Activated CD4-positive, alpha-beta T cell treated with anti-CD3 and anti-CD28 coated beads, Interleukin-2, amount 50 U/mL, for 1 hour (primary cell): ENCODE measurements at places on chromosomes 1 and 21.

DNA sequence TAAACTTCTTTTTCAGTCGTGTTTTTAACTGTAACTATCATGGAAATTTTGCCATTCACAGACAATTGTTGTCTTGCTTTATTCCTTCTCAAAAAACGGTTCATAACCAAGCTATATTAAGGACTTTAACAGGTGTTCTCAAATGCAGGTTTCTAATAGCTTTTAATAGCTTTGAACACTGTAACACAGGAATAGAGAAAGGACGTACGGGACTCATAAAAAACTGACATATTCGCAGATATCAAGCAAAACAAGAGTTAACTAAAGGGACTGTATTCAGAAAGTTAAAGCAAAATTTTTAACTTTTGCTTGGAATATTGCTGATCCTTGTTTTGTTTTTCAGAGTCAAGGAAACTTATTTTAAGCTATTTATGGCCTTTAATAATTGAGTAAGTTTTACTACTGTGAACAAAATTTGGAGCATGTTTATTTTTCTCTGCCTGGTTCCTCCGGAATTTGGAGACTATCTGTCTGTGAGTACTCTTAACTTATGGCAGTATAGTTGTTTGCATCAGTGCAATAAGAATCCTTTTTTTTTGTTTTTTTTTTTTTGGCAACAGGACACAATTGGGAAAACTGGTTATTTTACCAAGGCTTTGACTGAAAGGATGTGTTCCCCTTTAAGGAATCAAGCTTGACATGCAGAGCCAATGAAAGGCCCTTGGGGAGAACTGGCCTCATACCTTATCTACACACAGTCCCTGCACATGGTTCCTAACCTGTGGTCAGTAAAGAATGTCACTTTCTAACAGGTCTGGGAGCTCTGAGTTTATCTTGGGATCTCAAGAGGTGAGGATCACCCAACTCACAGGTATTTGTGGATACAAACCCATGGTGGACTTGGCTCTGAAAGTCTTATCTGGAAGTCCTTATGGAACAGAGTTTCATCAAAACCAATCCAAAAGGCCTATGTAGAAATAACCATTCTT is 5.8 kb upstream of the CD46 start:
- DNase-seq = no peak

DNA sequence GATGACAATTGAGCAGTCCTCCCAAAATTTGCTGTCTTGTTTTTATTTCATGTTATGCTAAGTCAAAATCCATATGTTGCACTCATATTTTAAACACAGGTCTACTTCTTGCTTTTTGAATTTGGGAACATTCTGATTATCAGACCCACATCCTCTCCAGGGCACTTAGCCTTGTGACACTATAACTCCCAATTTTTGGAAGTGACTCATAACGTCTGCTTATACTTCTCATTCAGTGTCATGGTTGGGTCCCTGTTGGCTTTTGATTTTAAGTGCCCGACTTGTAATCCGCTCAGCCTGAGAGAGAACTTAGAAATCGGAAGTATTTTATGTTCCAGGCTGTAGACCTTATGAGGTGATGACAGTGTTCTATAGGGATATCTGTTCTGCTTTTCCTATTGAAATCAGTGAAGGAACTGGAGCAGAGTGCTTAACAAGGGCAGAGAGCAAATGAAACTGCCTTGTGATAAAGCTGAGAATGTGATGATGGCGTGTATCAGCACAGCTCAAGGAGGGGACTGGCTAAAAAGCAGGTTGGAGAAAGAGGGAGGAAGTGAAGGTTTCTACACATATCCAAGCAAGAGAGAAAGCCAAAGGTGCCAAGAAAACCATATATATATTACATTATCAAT is 136.0 kb downstream of the HLX start:
- DNase-seq = no peak

DNA sequence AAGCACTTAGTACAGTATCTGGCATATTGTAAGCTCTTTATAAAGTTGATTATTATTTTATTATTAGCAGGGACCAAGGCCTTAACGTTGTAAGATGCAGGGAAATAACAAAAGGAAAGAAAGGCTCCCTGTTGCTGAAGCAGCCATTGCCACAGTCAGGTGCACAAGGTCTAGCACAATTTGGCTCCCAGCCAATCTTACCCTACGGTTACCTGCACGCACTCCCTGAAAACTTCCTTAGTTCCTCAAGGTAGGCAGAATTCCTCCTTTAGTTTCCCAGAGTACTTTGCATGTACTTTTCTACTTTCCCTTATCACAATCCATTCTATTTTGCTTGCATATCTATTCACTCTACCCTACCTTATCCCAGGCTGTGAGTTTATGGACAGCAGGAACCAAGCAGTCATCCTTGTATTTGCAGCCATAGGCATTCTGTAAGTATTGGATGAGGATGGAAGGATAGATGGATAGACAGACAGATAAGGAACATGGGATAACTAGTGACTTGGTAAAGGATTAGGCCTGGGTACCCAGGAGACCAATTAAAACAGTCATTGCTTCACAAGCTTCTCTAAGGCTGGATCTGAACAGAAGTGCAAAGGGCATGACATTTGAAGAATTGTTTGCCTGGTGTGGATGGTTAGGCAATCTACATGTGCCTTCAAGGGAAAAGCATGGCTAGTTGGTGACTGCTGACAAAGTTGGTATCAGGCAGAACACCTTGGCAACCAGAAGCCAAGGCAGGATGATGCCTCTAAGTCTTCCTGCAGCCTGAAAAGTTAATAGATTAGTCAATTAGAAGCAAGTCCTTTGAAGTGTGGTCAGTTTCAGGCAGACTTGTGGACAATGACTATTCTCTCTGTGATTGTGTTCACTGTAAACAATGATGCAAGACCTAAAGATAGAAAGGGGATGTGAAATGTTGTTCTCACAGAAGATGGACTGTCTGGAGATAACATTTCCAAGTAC is 20.8 kb upstream of the JAK1 start:
- no peak for DNase-seq

DNA sequence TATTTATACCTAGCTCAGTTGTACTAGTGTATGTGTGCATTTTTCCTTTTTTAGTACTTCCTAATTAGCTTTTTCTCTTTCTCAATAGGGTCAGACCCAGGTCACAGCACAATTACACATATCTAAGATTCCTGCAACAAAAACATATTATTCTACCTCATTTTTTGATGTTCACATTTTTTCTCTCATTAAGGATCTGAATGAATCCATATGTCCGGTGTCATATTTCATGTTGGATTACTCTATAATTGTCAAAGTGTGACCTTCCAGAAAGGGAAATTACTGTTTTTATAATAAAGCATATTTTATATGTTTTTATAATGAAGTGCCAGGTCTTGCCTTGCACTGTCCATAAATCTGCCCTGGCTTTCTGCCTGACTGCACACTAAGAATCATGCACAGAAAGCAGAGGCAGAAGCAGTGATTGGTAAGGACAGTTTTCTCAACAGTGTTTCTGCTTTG is 143.7 kb downstream of the KCNT2 start:
- DNase-seq = no peak

DNA sequence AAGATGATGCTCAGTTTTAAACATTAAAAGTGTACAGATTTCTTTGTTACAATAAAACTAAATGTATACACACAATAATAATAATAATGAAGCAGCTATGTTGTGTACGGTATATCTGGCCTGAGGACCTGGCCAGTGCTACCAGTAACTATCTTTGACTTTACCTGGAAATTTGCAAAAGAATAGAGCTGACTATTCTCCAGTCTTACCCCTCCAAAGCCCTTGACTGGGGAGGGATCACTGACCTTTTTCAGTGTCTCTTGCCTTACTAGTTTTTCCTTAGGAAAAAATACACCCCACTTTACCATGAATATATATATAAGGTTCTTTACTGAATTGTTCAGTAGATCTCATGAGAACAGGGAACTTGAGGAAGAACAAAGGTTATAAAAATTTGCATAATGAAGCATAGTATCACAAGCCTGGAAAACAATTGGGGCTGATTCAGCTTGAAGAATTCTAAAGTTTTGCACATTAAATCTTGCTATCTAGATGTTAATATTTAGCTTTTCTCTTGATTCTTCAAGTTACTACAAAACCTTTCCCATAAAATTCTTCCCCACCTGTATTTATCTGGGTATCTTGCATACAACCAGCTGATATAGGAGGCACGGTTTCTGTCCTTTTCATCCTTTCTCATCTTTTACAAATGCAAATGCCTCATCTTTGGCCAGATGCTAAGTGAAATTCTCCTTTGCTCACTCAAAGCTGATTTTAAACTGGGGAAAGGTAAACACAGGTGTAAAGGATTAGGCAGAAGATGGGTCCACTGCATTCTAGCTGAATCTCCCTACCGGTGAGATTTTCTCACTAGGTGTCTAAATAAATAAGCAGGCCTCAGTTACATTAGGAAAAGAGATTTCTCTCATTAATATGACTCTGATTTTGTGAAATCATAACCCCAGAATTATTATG is 25.0 kb upstream of the SLAMF1 start:
- DNase-seq = no peak

DNA sequence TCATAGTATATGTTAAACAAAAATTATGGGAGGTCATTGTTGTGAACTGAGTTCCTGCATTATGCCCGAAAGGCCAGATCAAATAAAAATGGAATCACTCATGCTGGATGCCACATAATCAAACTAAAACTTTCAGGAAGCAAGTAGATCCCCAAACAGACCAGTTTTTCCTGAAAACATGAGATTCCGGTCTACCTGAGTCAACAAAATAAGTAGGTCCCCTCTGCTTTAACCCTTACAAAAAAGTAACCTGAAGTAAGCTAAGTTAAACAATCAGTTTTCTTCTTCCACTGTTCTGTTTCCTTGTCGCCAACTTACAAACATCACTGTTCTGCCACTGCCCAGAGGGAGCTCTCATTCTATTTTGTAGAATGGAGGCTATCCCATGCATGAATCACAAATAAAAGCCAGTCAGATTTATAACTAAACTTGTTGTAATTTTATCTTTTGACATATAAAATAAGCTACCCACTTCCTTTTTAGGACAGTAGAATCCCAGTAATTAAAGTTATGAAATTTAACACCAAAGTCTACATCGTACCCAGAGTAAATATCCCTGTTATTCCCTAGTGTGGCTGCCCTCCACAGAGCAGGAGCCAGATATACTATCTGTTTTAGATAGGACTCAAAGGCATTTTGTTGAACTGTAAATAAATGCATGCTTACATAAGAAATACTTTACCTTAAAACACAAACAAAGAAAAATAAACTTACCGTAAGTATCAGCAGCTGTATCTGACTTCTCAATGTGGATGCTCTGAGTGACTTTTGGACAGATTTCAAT is 149.4 kb downstream of the TIAM1 start:
- no peak for DNase-seq

- DNase-seq = no peak
Measured at GRCh38 chr1:171784784-171785183, 3.3 kb downstream of the METTL13 start.

- DNase-seq = no peak
Measured at GRCh38 chr1:8571200-8571984, 246.0 kb downstream of the RERE start.

- DNase-seq = no peak
Measured at GRCh38 chr1:83717785-83718184, 281.1 kb downstream of the TTLL7 start.

DNA sequence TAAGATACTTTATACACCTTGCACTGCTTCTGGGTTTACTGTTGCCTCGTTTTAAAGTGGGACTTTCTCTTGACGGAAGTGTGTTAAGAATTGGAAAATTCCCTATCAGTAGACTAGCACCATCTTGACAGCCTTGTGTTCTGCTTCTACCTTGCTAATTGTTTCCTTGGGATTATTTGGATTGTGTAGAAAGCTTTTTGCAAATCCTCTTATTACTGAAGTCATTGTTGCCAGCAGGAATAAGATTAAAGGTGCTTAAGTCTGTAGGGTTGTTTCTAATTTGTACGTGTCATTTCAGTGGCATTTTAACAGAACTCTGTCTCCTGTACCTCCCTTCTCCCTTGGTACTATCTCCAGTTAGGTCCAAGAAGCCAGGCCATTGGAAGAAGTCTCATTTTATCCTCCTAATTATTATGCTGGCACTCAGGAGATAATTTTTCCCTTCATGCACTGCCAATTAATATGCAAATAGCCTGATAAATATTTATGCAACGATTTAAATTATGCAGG is 107.7 kb downstream of the POU2F1 start:
- DNase-seq = no peak

- DNase-seq = no peak
Measured at GRCh38 chr21:18153063-18153462, 91.6 kb upstream of the CHODL start.

- no peak for DNase-seq
Measured at GRCh38 chr1:89725011-89725370, 92.1 kb downstream of the LRRC8C start.

DNA sequence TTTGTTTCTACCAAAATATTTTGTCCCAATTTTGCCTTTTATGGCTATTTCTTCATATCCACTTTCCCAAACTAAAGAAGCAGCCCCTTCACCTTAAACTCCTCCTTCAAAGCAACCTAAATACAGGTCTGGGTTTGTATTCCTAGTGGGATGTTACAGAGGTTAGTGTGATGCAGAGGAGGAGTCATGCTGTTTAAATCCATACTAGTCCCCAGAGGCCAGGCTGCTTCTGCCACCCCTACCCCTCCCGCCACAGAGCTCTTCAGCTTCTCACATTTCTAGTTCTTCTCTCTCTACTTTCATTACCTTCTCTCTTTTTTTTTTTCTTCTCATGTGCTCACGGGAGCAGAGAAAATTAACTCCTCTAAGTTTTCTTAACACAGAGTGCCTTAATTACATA is 29.3 kb downstream of the SELL start:
- DNase-seq = no peak

DNA sequence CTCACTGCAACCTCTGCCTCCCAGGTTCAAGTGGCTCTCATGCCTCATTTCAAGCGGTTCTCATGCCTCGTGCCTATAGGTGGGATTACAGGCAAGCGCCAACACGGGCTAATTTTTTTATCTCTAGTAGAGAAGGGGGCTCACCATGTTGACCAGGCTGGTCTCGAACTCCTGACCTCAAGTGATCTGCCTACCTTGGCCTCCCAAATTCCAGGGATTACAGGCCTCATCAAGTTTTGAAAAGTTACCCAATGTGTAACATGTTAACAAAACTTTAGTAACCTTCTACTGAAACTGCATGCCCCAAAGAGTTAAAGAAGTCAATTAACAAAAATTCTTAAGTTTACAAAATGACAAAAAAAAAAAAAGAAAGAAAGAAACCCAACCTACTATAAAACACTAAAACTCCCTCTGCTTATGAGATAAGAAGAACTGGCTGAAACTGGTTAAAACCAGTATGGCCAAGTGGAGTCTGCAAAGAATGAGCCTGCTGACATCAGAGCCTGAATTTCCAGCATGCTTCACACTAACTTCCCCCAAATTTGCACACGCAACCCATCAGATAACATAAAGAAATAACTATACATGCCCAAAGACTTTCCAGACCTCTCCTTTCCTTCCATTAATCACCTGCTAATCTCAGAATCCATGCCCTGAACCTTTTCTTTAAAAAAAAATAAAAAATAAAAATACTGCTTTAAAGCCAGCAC is 25.5 kb upstream of the PSMG1 start:
- DNase-seq = no peak

- DNase-seq = no peak
Measured at GRCh38 chr1:114078116-114078515, 75.6 kb downstream of the SYT6 start.

GRCh38 chr21:33828577-33828976 is 87.0 kb downstream of the ATP5PO start:
- no peak for DNase-seq

- no peak for DNase-seq
Measured at GRCh38 chr1:228872080-228872479, 136.8 kb downstream of the RHOU start.
